RCC 7860 (cell line): ENCODE measurements at places on chromosomes 11 and 22.

DNA sequence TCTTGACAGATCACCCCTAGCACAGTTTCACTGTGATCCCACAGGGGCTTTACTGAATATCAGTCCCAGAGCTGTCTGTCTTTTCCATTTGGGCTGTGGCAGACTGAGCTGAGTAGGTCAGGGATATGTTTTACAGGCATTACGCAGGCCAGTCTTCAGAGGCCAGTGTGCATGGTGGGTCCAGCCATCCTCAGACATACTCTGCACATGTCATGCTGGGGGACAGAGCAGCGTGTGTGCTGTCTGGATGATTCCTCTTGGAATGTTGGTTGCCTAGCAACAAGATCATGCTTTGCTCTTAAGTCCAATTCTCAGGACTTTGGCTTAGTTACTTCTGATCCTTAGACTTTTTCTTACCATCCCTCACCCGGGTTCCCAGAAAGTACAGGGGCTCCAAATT is 736.5 kb downstream of the DLG2 start:
- DNase-seq: no peak

GRCh38 chr11:30368394-30368793 is 45.5 kb downstream of the ARL14EP start:
- DNase-seq: no peak

GRCh38 chr11:79182794-79183193 is 258.0 kb downstream of the TENM4 start:
- no peak for DNase-seq

DNA sequence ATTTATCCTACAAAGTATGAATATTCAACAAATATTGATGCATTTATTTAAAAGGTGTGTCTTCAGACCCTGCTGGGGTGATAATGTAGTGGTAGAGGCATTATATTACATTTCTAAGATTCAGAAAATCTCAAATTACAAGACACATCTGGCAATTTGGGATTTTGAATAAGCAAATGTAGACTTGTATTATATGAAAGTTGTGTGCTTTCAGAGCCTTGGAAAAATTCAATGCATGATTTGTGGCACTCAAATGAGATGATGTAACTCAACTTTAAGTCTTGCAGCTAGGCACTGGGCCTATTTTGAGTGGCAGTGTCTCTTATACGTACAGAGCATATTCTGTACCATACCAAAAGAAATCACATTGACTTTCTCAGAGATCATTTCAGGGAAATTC is 214.4 kb downstream of the ETS1 start:
- DNase-seq: no peak

DNA sequence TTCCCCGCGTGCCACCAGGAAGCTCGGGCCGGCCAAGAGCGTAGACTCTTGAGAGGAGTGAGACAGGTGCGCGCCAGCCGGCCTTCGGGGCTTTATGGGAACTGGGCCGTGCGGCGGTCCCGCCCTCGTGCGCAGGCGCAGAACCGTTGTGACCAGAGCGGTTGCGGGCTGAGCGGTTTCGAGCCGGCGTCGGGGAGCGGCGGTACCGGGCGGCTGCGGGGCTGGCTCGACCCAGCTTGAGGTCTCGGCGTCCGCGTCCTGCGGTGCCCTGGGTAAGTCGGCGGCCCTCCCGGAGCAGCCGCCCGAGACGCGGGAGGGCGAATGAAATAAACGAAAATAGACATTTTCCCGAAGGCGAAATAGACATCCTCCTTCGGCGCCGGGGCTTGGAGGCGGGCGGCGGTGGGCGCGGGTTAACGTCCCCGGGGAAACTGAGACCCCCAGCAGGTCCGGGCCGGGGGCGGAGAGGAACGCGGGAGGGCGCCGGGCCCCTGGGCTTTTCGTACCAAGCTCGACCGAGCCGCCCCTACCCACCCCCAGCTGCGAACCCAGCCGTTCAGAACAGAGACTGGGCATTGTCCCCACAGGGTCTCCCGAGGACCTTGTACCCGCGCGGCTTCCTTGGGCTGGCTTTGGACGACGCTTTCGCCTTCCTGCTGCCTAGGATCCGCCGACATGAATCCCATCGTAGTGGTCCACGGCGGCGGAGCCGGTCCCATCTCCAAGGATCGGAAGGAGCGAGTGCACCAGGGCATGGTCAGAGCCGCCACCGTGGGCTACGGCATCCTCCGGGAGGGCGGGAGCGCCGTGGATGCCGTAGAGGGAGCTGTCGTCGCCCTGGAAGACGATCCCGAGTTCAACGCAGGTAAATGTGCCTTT is at the start of gene ASRGL1:
Gene ASRGL1 (plus strand): TSS at position 146 of the 879 bp plus-strand sequence. CDS start 530 bp downstream, at position 676.
- DNase-seq: peak; percentile 29

GRCh38 chr11:124467381-124467927 is 22.0 kb upstream of the OR8B8 start:
- DNase-seq: no peak

- no peak for DNase-seq
These were observed 2.0 kb downstream of the PVALB start for GRCh38 chr22:36814801-36815200.

DNA sequence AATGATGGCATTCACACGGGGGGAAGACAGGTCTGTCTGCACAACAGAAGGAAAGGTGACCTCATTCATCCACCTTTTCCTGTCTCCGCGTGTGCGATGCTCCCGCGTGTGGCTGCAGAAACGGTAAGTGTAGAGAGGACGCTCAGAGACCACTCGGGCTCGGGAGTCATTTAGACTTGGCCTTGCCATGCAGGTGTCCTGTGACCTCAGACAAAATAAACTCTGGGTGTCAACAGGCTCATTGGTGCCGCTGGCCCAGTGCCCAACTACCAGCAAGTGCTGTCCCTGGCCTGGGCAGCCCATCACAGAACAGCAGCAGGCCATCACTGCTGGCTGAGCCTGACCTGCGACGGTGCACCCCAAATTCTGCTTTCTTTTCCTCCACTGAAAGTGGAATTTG is 48.1 kb upstream of the ARFGAP3 start:
- DNase-seq: no peak

DNA sequence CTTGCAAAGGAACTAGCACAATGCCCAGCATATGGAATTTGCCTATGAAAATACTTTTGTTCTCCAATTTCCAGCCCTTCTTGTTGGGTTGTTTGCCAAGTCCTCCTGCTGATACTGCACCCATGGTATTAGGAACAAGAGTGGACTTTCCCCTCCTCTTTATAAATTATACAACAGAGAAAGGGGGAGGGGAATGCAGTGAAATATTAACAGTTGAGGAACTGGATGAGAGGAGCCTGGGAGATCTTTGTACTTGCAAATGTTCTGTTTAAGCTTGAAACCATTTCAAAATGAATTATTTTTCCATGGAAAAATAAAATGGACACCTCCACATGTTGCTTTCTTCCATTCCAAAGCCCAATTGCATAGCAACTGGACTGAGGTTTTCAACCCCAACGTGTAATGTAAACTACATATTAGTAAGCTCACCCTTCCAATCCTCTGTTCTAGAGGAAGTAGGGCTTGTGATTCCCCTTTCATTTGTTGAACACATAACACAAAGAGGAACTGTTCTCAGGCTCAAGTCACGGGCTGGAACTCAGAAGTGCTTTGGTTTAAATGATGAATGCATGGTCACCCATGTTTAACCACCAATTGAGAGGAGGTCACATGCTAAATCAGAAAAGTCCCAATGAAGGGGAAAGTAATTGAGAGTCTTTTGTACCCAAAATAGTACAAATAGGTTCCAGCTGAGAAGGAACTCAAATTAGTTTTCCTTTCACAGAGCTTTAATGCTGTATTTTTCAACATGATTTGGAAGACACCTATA is 66.2 kb upstream of the ZC3H12C start:
- DNase-seq: no peak

GRCh38 chr11:15909937-15910598 is 446.3 kb downstream of the SOX6 start:
- DNase-seq: no peak

DNA sequence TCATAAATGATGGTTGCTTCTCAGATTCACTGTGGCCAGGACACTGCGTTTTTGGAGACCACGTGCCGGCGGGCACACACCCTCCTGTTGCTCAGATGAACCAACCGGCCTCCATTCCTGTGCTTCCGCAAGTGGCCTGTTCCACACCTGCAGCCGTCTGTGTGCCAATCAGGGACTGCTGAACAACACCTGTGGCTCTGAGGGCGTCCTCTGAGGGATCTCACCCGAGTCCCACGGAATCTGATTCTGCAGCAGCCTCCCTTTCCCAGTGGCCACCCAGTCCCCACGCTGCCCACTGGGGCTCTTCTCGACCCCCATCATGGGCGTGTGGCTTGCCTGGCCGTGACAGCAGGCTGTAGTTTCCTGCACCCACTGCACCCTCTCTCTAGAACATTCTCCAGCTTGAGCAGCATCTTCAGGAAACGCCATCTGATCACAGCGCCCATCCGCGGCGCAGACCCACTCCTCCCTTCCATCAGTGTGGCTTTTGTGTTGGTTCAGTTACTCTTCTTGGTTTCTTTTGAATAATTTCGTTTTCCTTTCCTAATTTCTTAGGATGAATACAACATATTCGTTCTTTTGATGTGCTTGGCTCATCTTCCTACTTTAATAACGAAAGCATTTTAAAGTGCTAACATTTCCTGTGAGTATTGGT is 100.3 kb upstream of the SLC22A12 start:
- DNase-seq: no peak

- peak; percentile 19 for DNase-seq
These were observed 17.3 kb downstream of the RPUSD4 start for GRCh38 chr11:126194121-126194543.

DNA sequence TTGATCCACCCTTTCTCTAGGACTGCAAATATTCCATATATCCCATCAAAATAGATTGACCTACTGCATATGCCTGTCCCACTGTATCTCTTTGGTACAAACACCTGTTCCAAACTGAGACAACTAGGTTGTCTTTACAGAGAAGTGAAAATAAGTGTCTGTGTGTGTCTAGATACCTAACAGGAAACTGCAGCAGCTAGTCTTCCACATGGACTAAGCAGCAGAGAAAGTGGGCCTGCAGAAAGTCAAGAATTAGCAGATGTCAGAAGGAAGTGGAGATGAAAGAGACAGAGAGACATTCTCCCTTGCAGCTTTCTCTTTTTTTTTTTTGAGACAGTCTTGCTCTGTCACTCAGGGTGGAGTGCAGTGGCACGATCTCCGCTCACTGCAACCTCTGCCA is 3.9 kb upstream of the RAB39A start:
- no peak for DNase-seq
